Epithelial cell of proximal tubule (primary cell): ENCODE measurements at places on chromosomes 2 and 18. TPM values are rescaled to one million over a fixed set of nuclear protein-coding genes. Genes with fewer than 3 reads are reported as not detected.

GRCh38 chr2:159553727-159554126 lies 62.6 kb downstream of the BAZ2B start:
- no peak for DNase-seq

DNA sequence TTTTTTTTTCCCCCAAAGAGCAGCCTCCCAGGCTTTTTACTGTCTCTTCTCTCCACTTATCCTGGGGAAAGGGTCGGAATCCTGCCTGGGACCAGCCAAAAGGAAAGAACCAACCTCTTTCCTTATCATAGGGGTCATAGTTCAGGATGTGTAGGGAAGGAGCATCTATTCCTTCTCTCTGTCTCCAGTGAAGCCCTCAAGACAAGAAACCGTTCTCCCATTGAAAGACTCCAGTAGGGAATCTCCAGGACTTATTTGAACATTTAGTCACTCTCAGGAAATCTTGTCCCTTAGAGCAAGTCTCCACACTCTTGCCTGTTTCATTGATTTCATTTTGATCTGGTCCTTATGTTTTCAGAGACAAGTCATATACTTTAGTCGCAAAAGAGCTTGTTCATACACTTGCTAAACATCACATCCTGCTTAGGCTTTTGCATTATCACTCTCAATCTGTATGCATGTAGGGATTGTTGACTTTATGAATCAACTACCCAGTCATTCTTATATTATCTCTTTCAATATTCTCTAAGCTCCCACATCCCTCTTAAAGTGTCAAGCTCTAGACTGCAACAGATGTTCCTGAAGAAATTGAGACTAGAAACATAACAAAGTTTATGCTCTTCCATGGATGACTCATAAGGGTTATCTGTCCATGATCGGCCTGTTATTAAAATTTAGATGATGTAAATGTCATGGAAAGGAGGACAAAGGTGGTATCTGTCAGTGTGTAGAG lies 116.2 kb upstream of the ST6GAL2 start:
- no peak for DNase-seq

GRCh38 chr2:105526000-105526925 lies 127.4 kb upstream of the FHL2 start:
- DNase-seq: no peak

PROM2 gene
- total RNA-seq: 5.1 and 7.5 TPM in 2 replicates

DNA sequence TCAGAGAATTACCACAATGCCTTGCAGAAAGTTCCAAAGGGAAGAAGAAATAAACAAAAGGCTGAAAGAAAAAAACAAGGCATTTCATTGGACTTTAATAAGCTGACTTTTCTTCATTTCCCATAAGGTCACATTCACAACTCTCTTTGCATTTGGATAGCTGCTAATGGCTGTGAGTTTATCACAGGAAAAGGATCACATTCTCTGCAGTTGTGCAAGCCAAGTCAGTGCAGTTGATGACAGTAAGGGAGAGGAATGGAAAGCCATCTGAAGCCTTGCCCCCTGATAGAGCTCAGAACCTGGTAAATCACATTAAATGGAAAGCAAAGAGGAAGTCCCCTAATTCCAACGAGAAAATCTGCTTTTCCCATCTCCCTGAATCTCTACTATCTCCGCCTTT lies 950.6 kb downstream of the CNTNAP5 start:
- no peak for DNase-seq

DNA sequence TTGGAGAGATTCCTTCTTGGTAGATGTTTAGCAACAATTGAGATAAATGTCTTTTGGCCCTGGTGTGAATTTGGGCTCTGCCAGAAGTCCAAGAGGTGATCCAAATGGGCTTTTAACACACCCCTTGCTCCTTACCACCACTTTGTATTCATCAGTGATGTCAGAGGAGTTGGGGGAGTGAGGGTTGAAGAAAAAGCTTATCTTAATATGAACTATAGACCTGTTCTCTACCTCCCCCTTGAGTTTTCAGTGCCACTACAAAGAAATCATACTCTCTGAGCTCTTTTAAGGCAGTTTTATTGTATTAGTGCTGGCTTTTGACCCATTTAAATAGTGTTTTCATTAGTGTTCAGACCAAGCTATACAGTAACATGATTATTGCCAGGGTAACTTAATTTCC lies 229.1 kb downstream of the PHLPP1 start:
- DNase-seq: no peak

DNA sequence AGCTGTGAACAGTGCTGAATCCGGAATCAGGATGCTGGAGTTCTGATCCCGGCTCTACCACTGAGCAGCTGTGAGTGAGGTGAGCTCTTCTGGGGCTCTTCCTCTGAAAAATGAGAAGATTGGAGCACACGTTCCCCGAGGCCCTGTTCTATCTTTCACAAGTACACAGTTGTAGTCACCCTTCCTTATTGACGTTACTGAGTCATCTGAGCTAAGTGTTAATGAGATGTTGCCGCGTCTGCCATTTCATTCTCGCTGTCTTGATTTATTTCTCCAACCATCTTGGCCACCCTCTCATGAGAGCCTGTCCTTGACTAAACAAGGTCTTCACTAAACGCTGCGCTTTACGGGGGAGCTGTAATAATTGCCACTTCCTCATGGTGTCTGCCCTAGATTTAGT lies 31.9 kb upstream of the EFR3B start:
- DNase-seq: no peak

DNA sequence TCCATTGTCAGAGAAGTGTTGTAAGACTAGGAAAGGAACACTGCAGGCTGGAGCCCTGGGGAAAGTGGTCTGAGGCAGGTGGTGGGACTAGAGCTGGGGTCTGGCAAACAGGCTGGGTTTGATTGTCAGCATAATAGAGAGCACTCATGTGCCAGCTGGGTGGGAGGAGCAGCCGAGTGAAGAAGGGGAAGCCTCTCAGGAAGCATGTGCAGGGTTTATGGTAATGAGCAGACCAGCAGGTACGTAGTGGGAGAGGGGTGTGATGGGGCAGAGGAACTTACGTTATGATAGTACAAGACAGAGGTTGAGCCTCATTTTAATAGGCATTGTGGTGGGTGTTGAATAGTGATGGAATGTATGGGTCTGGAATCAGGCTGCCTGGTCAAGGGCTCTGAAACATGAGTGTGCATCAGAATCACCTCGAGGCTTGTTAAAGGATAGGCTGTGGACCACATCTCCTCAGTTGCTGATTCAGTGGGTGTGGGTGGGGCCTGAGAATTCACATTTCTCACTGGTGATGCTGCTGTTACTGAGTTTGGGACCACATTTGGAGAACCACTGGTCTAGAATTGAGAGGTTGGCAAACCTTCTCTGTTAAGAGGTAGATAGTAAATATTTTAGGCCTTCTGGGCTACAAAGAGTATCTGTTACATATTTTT lies 1.7 kb upstream of the MGAT5 start:
- DNase-seq: no peak

INHBB gene
- total RNA-seq: 0.23 and 0.87 TPM in 2 replicates

GRCh38 chr2:189379731-189380261 lies 61.5 kb upstream of the WDR75 start:
- no peak for DNase-seq

DNA sequence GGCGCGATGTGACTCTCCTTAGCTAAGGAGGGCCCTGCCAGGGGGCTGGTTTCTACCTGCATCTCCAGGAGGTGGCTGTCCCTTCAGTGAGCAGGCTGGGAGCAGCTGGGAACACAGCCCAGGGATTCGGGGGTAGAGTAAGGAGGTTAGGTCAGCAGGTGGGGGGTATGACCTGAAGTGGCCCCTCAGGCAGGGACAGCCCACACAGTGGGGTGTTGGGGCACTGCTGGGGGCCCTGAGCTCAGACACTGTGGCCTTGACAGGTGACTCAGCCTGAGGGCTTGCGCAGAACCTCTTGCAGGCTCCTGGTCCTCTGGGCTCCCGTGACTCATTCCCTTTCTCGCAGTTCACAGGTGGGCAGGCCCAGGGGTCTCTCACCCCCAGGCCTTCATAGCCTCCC lies 185.8 kb upstream of the BCL2L11 start:
- no peak for DNase-seq

DNA sequence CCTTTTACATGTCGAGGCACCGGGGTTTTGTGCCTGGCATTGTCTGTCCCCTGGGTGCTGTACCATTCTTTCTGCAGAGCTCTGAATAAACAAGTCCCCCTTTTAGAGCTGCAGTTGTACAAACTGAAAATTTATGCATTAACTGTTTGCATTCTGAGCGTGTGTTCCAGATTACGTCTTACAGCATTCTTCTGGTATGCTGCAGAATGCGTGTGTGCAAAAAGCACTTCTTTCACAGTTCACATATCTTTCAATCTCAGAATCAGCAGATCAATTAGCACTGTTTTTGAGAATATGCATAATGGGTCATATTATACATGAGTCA lies 27.5 kb downstream of the MEIS1 start:
- DNase-seq: no peak

DNA sequence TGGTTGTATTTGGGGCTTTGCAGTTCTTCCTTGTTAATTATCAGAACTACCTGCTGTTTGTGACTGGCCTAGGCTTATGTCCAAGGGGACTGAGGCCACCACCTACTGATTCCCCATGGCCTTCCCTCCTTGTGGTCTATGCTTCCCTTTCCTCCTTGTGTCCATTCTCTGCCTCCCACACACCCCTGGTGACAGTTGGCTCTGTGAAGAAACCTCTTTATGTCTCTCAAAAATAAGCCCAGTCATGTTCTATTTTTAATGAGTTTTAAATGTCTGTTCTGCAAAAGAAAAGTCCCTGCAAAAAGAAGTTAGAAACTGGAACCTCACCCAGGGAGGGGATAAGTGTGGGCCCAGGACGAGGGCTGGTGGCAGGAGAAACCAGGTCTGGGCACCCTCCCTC lies 105.0 kb downstream of the SMC6 start:
- no peak for DNase-seq

GRCh38 chr2:35614640-35615039 lies 740.9 kb upstream of the CRIM1 start:
- no peak for DNase-seq

- DNase-seq: no peak
Observed at GRCh38 chr2:12014088-12014960, 267.9 kb downstream of the LPIN1 start.

MC4R gene
- not detected in 2 replicates for total RNA-seq

MC2R gene
- not detected in 2 replicates for total RNA-seq
